ENCODE measurements at places on chromosomes 6 and 20.

DNA sequence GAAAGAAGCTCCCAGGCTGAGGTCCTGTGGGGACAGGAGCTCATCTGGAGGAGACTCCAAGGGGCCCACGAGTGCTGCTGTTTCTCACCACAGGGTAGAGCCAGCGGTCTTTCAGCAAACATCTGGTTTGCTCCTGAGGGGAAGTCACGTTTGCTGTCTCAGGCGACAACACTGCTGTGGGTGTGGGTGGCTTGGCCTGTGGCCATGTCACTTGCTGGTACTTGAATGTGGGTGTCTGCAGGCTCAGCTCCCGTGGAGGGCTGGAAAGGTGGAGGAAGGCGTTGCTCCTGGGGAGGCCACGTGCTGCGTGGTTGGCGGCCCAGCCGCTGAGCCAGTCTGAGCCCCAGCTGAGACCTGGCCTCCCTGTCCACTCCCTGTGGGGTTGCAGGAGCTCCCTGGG, 52.8 kb upstream of the MPC1 start:
- no peak for DNase-seq

GRCh38 chr6:4736371-4736873, 39.8 kb upstream of the CDYL start:
- no peak for DNase-seq

DNA sequence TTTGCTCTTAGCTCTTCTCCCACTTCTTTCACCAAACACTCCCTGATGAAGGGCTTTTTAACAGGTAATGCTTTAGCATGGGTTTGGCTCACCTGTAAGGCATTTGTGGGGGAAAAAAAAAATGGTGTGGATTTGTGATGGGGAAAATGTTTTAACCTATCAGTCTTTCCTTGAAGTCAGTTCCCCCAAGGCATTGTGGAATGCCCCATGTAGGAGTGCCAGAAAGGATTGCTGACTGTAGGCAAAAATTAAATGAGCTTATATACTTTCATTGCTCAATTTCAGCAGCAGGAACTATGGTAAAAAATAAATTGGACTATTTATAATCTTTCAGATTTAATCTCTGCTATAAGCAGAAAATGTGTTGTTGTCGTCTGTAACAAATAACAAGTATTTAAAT, 10.6 kb upstream of the SASH1 start:
- DNase-seq = no peak

GRCh38 chr20:21262812-21263211, 40.3 kb upstream of the XRN2 start:
- no peak for DNase-seq

GRCh38 chr6:67896476-67896875, 738.6 kb upstream of the ADGRB3 start:
- no peak for DNase-seq

- no peak for DNase-seq
Observed at GRCh38 chr20:60283281-60283680, 325.1 kb downstream of the CDH26 start.

- DNase-seq = no peak
Observed at GRCh38 chr6:157036245-157036711, 259.1 kb downstream of the ARID1B start.

GRCh38 chr6:7389451-7390225, at the start of the genes CAGE1 and RIOK1:
Gene CAGE1, minus strand, starts transcription at chr6:7389742. Its CDS starts 2,569 bp downstream, at chr6:7387173.
Gene RIOK1, plus strand, starts transcription at chr6:7389808. Its CDS starts 195 bp downstream, at chr6:7390003.
- DNase-seq = peak; percentile 90

DNA sequence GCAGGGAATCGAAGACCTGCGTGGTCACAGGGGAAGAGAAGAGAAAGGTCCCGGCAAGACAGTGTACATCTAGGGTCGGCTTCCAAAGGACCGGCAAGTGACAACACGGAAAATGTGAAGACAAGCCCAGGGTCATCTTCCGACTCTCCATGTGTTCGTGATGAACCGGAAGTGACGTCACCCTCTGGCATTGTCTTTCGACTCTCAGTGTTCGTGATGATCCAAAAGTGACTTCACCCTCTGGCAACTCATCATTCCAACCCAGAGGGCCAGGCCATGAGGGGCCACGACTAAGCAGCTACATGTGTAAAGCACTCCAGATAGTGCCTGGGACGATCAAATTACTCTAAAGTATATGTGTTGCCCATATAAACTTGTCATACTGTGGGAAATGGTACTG, 290.8 kb downstream of the THBS2 start:
- no peak for DNase-seq

DNA sequence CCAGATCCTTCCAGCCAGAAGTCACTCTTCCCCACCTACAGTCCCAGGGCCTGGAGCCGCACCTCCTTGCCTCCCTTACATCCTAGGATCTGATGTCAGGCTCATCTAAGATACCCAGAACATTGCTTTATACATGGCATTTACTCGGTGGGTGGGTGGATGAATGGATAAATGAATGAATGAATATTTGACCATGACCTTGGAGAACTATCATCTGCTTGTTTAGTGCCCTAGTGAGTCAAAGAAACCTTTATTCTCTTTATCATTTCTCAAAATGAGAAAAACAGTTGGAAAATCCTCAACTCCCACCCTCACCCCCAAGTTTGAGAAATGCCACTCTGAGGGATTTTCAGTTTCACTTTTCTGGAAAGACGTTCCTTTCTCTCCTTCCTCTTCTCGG, 56.0 kb downstream of the DAAM2 start:
- no peak for DNase-seq

- DNase-seq = no peak
Observed at GRCh38 chr6:9398071-9398766, 962.9 kb upstream of the SLC35B3 start.

- DNase-seq = no peak
Observed at GRCh38 chr6:7445885-7446461, 56.4 kb downstream of the RIOK1 start.

- DNase-seq = no peak
Observed at GRCh38 chr6:63816401-63816981, 180.9 kb downstream of the PHF3 start.

- no peak for DNase-seq
Observed at GRCh38 chr20:433300-433975, 25.3 kb downstream of the RBCK1 start.

DNA sequence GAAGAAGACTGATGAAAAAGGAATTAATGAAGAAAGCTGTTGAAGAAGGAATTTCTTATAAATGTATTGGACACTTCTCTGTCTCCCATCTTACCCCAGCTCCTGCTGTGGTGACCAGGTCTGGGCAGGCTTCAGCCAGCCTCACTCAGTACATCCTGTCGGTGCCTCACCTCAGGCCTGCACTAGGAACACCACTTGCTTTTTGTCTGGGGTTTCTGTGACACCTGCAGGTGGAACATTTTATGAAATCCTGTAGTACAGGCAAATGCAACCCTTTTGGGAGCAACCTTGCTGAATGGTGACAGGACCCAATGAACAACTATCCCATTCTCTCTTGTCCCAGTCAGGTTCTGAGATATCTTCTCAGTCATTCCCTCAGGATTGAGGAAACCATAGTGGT, 129.7 kb downstream of the PRDM13 start:
- DNase-seq = peak; percentile 34

- no peak for DNase-seq
Observed at GRCh38 chr20:652615-653109, 338 bp downstream of the SRXN1 start.

- no peak for DNase-seq
Observed at GRCh38 chr6:143515061-143515760, 3.7 kb upstream of the FUCA2 start.

All from NCI-H1930 (cell line).